GM23338 (cell line): ENCODE measurements at places on chromosomes 7 and 10.

GRCh38 chr10:63265222-63265617, 132.1 kb downstream of the NRBF2 start:
- DNase-seq: peak; percentile 73

GRCh38 chr7:132379292-132379691, 197.0 kb downstream of the PLXNA4 start:
- no peak for DNase-seq

DNA sequence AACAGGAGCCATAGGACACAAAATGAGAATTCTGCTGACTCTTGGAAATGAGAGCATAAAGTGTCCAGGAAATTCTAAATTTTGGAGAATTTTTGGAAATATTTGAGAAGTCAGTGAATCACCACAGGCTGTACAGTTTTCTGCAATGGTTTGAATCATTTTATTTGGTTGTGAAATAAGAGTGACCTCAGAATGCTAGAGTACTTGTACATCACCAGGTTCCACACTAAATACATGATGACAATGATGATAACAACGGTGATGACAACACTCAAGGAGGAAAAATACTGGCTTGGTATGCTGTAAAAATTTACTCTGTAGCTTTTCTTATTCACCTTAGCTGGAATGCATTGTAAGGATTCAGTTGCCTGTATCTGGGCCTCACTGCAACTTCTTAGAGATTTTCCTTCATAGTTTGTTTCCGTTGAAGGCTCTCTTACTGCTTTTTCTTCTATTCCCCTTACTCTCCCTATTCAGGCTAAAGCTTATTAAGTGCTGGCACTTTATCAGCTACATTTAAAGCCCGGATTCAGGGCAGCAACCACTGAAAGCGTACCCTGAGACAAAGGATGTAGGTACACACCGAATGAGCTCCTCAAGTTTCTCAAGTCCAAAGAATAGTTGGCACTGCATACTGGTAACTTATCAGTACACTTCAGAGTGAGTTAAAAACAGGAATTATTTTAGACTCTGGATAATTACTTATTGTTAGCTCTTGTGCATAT, 30.2 kb upstream of the NME8 start:
- no peak for DNase-seq

DNA sequence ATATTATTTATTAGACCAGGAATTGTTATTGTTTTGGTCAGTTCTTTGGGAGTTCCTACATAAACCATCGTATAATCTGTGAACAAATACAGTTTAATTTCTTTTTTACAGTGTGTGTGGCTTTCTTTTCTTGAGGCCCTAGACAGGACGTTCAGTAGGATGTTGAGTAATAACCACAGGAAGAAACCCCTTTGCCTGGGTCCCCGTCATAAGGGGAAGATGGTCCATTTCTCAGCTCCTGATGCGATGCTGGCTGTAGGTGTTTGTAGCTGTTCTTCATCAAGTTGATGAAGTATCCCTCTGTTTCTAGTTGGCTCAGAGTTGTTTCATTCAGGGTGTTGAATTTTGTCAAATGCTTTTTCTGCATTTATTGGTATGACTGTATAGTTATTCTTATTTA, 219.7 kb upstream of the ADARB2 start:
- no peak for DNase-seq

DNA sequence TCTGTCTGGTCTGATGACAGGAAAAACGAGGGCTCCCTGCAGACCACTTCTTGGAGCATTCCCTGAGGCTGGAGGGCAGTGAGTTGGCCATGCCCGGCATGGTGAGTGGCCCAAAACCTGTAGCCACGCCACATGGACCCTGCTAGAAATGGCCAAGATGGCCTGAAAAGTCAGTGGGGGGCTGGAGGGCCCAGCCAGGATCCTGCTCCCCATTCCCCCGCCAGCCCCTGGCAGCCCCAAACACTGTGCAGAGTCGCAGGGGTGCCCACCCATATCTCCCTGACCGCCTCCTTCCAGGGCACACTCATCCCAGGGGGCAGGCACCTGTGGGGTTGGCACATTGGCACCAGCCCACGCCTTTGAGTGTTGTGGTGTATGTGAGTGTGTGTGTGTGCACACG, 18.7 kb upstream of the PPP2R2D start:
- no peak for DNase-seq

GRCh38 chr10:75424571-75424970, 6.9 kb upstream of the LRMDA start:
- DNase-seq: no peak

DNA sequence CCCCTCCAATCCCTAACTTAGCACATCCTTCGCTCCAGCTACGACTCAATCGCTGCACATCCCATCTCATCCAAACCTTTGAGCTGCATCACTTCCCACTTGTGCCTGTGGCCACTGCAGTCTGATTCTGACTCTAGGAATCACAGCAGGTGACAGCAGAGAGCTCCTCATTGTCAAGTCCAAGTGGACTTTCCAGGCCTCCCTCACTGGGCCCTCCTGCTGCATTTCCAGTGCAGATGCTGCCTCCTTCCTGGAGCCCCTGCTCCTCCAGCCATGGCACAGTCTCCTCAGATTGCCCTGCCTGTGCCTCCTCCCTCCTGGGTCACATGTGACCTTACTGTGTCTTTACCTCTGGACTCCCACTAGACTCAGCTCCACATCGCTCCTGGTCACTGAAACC, 157.3 kb downstream of the USP6NL start:
- no peak for DNase-seq

DNA sequence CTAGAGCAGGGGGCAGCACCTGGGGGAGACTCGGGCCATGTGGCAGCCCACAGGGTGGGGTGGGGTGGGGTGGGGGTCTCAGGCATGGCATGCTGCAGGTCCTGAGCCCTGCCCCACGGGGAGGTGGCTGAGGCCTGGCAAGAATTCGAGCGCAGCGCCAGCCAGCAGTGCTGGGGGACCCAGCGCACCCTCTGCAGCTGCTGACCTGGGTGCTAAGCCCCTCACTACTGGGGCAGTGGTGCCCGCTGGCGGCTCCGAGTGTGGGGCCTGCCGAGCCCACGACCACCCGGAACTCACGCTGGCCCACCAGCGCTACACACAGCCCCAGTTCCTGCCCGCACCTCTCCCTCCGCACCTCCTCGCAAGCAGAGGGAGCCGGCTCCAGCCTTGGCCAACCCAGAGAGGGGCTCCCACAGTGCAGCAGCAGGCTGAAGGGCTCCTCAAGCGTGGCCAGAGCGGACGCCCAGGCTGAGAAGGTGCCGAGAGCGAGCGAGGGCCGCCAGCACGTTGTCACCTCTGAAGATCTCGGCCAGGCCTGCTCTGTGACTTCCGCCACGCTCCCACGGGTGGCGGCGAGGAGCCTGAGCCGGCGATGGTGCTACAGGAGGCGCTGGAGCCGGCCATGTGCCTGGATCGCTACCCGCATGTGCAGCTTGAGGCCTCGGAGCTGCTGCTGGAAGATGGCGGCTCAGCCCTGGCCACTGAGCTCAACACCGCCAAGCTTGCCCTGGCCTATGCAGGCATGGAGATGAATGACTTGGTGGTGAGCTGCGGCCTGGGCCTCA, 145.1 kb upstream of the C7orf33 start:
- no peak for DNase-seq

GRCh38 chr10:113063043-113063967, 113.3 kb downstream of the TCF7L2 start:
- DNase-seq: peak; percentile 80

GRCh38 chr10:6301488-6302075, 98.8 kb downstream of the PFKFB3 start:
- no peak for DNase-seq

DNA sequence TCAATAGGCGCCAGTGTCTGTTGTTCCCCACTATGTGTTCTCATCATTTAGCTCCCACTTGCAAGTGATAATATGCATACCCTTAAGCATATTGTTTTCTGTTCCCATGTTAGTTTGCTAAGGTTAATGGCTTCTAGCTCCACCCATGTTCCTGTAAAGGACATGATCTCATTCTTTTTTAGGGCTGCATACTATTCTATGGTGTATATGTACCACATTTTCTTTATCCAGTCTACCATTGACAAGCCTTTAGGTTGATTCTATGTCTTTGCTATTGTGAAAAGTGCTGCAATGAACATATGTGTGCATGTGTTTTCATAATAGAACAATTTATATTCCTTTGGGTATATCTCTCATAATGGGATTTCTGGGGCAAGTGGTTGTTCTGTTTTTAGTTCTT, 77.8 kb upstream of the PLXDC2 start:
- no peak for DNase-seq
